Choroid plexus epithelial cell (primary cell): ENCODE measurements at places on chromosomes 7 and 10.

DNA sequence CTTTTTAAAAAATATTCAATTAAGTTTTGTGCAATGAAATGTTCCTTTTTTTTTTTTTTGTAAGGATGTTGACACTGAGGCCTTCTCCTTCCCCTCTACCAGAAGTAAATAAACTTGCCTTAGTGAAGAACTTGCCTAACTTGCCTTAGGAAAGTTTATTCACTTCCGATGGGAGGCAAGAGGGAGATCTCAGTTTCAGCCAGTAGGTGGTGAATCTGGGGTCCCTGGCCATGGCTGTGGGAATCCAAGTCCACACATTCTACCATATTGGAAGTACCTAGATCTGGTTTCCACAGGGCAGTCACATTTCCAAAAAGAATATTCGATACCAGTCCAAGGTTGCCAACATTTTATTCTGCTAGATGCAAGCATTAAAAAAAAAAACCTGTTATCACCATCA is 270.9 kb downstream of the CCSER2 start:
- no peak for DNase-seq

DNA sequence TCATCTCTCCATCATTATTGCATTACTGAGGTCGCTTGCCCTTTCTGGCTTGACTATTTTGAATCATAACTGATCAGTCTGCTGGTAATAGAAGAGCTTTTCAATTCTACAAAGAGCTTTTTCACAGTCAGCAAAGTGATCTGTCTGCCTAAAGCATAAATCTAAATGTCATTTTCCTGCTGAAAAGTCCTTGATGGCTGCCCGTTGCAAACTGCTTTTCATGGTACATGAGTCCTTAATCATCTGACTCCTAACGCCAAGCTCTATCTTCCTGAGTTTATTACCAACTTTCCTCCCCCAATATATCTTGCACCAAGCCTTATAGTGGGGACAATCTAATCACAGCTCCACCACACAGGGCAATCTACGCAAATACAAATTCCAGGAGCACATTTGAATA is 39.8 kb downstream of the THSD7A start:
- no peak for DNase-seq

GRCh38 chr7:148696787-148697186 is 1.9 kb upstream of the CUL1 start:
- DNase-seq, result no peak

GRCh38 chr10:15585303-15585715 is 134.4 kb downstream of the ITGA8 start:
- DNase-seq, result peak; percentile 72

GRCh38 chr10:23379686-23380085 is 35.1 kb upstream of the C10orf67 start:
- no peak for DNase-seq

GRCh38 chr10:21519941-21520436 is 5.5 kb downstream of the SKIDA1 start:
- peak; percentile 85 for DNase-seq

DNA sequence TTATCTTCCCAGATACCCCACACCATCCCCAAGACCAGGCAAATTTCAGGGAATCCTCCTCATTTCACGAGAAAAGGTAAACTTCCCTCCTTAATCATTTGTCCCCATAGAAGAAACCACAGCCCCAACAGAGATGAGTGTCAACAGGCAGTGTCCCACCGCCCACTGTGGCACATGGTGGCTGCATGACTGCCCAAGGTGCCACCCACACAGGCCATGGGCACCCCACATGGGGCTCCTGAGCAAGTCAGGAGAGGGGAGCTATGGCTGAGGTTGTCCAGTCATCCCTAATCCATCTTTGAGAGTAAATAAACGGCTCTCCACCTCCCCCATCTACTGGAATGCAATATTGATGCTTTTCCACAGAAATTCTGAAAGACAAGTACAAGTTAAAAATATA is 44.1 kb downstream of the ANTXRL start:
- DNase-seq, result no peak

DNA sequence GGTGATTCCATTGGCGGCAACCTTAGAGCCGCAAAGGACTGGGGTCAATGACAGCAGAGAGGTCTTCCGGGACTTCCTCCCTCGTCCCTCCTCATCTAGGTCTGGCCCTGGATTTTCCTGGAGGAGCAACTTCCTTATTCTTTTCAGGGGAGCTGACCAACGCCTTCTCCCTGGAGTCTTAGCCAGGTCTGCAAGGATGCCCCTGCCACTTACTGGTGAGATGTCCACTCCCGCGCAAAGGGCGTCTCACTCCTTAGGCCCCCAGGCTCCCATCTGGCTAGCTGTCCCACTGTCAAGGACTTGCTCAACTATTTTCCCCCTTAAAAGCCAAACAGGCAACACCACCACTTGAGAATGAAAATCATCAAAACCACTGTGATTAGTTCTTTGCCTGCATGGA is 42.0 kb upstream of the NMT2 start:
- no peak for DNase-seq

DNA sequence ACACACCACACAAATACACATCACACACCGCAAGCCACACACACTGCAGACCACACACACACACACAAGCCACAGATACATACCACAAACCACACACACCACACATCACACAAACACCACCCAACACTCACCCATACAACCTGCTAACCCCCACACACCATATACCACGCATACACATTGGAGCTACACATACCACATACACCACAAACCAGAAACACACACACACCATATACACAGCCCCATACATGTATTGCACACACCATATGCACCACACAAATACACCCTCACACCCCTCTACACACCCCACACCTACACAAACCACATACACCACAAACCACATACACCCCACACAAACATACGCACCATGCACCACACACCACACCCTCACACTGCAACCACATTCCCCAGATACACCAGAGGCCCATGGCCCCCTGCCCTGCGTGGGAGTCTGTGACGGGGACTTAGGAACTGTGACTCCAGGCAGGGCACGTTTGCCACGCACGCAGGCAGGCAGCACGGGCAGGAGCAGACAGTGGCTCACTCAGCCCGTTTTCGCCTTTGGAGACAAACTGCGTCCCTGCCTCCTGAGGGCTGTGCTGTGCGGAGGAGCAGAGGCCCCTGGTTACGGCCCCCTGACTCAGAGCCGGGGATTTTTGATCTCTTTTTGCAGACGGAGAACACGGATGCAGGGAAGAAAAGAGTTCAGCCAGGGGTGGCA is 52.6 kb downstream of the TMEM209 start:
- peak; percentile 48 for DNase-seq
